ENCODE measurements at places on chromosomes 5 and 9.

DNA sequence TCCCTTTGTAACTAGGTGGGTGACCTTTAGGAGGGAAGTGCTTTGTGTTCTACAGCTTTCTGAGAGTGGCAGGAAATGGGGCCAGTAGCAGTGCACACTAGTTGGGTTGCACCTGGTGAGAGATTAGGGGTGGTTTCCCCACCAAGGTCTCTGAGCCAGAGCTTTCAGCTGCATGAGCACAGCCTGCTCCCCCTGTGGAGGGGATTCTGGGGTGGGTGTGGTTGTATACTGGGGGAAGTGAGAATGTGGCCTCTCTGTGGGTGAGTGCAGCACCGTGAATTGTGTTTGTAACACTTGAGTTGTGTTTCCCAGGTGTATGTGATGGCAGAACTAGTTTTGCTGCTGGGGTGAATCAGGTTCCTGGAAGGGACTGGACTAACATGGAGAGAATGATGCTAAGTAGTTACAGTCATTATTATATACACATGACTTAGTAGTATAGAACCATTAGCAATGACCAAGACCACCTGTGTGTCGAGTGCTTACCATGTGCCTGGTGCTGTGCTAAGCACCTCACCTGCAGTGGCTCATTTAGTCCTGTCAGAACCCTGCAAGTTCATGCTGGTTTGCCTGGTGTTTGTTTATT lies 11.8 kb upstream of the CXXC5 start:
- no peaks in the 10 kb centered on the region for H3K36me3 ChIP-seq
- peak overlapping the region; percentile 60 for H3K27ac ChIP-seq
- no peaks in the 10 kb centered on the region for H3K27me3 ChIP-seq
- H3K4me3 ChIP-seq, result no peak overlapping the region
- H3K4me1 ChIP-seq, result peaks cover 39% of the 10 kb centered on the region

DNA sequence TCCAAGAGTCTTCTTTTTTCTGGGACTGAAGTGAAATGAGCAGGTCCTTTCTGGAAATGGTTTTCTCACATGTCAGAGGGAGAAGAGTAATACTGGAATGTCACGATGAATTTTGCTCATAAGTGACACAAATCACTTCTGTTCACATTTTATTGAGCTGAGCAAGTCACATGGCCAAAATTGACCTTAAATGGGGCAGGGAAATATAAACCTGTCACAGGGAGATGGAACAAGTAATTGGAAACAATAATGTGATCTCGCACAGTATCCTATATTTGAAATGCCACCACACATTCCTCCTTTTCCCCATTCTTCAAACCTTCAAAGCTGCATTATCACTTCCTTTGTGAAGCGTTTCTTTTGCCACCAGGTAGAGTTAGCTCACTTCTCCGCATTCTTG lies 25.2 kb upstream of the LIFR start:
- H3K27me3 ChIP-seq, result no peaks in the 10 kb centered on the region
- H3K27ac ChIP-seq, result no peak overlapping the region
- H3K4me1 ChIP-seq, result no peaks in the 10 kb centered on the region
- no peaks in the 10 kb centered on the region for H3K36me3 ChIP-seq

DNA sequence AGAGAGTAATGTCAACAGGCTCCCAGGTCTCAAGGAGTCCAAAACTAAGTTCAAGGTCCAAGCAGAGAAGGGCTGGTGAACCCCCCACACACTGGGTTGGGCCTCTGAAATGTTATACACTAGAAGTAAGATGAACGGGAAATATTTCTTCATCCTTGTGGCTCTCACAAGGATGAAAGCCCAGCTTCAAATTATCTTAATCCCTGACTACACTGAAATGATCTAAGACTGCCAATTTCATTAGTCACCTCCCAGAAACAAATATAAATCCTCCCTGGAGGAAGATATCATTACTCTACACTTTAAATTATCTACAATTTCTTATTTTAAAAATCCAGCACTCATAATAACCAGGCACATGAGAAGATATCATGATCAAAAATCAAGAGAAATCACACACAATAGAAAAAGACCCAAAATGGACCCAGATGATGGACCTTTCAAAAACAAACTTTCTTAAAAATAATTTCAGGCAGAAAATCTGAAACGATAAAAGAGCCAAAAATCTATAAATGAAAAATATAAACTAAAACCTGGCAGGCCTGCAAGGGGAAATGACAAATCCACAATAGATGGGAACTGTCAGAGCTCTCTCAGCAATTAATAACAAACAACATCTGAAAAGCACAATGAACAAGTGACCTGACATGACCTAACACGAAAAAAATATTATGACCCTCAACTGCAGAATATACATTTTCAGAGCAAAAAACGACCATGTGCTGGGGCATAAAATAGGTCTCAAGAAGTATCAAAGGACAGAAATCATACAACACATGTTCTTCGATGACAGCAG lies 117.4 kb downstream of the GPR21 start:
- H3K36me3 ChIP-seq, result no peaks in the 10 kb centered on the region

DNA sequence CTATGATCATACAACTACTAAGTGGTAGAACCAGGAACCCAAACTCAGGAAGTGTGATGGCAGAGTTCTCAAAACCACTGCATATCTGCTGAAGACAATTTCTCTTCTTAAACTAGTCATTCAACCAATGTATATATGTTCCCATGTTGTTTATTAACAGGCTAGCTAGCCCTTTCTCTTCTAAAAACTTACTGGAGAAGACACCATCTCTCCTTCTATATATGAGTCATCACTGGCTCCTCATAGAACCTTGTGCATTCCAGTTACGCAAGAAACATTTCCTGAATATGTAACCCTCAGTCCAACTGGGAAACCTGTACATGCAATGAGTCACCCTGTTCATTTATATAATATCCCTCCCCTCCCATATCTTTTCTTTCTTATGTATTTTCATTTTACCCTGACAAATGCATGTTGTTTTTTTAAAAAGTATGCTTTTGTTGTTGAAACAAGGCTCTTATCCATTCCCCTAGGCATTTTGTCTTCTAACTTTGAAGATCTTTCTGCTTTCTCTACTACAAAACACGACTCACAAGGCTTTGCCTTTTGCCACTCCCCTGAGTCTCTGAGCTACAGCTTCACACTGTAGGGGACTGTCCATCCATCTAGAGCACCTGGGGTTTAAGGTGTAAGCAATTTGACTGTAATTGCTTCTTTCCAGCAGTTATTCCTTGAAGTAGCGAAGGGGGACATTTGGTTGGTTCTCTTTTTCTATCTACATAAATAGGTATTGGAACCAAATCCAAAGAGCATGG lies 119.5 kb downstream of the ANXA1 start:
- H3K4me1 ChIP-seq, result peaks cover 4% of the 10 kb centered on the region
- DNase-seq, result peak; percentile 89
- no peak overlapping the region for H3K27ac ChIP-seq

- H3K27me3 ChIP-seq, result no peaks in the 10 kb centered on the region
- H3K36me3 ChIP-seq, result peaks cover 20% of the 10 kb centered on the region
- no peak for DNase-seq
- no peak overlapping the region for H3K4me3 ChIP-seq
- peaks cover 3% of the 10 kb centered on the region for H3K4me1 ChIP-seq
Measured at GRCh38 chr9:33295571-33295970, 5.3 kb downstream of the NFX1 start.

Data from trophoblast cell (in vitro differentiated cells and primary cell).